Cardiac muscle cell (in vitro differentiated cells and primary cell): ENCODE measurements at places on chromosomes 1 and 21. TPM values are rescaled to one million over a fixed set of nuclear protein-coding genes. Genes with fewer than 3 reads are reported as not detected.

LCE1B gene
- not detected in 2 replicates for total RNA-seq

EFNA3 gene
- total RNA-seq: 26.3 and 31.9 TPM in 2 replicates

TCP10L gene
- 1.5 and 1.8 TPM in 2 replicates for total RNA-seq

DNA sequence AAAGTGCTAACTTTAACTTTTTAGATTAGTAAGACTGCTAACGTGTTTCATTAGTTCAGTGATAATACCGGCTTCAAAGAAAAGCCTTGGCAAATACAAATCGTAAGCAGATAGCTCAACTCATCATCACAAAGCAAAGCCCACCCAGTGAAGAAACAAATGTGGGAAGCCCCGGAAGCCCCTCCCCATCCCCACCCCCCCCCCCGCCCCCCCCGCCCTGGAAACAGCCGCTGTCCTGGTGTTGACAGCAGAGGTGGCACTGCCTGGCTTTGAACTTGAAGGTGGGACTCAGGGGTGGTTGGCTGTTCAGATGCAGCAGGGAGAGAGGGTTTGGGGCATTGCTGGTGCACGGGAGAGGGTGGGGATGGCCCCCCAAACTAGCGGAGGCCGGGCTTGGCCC, 14.1 kb downstream of the PDXK start:
- H3K27me3 ChIP-seq: no peaks in the 10 kb centered on the region
- peaks cover 10% of the 10 kb centered on the region for H3K4me1 ChIP-seq
- H3K36me3 ChIP-seq: no peaks in the 10 kb centered on the region
- H3K4me3 ChIP-seq: no peak overlapping the region

GRCh38 chr1:161158316-161159010, 837 bp upstream of the USP21 start:
- no peak for DNase-seq
- H3K27ac ChIP-seq: peak overlapping the region; percentile 89
- no peak overlapping the region for H3K4me3 ChIP-seq
- H3K36me3 ChIP-seq: peaks cover 6% of the 10 kb centered on the region
